ENCODE measurements at places on chromosomes 12 and 14. TPM values are rescaled to one million over a fixed set of nuclear protein-coding genes. Genes with fewer than 3 reads are reported as not detected.

- no peak for DNase-seq
Measured at GRCh38 chr12:121227294-121227693, 17.4 kb downstream of the P2RX4 start.

GRCh38 chr14:62056789-62057188 lies 294.6 kb downstream of the SNAPC1 start:
- no peak for DNase-seq

DNA sequence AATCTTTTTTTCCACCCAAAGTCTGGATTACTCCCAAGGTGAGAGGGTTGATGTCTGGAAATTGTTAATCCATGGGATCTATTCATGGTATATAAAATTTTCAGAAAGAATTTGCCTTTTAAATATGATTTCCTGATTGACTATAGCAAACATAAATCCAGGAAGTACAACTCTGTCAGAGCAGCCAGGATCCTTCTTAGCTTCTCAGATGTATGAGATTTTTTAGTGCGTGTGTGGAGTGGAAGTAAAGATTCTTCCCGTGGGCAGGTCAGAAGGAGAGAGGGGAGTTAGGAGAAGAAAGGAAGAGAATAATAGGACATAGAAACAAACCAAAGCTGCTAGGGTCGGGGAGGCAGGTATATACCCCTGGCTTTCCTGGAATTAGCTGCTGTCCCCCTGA lies 159.3 kb downstream of the FBXL14 start:
- no peak for DNase-seq

DNA sequence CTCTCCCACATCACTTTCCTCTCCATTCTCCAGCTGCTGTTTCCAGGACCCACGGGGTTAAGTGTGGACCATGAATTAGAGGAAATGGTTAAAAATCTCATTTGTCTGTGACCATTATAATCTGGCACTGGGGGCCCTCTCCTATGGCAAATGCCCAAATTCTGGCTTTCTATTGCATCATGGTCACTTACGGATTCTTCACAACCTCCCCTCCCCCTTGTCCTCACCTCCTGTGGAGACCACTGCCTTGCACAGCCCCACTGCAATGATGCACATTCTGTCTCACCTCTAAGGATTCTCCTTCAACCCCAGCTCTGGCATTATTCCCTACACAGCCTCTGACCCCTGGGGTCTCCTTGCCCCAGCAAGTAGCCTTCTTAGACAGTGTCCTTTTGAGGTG lies 18.9 kb downstream of the BCAT1 start:
- no peak for DNase-seq

DNA sequence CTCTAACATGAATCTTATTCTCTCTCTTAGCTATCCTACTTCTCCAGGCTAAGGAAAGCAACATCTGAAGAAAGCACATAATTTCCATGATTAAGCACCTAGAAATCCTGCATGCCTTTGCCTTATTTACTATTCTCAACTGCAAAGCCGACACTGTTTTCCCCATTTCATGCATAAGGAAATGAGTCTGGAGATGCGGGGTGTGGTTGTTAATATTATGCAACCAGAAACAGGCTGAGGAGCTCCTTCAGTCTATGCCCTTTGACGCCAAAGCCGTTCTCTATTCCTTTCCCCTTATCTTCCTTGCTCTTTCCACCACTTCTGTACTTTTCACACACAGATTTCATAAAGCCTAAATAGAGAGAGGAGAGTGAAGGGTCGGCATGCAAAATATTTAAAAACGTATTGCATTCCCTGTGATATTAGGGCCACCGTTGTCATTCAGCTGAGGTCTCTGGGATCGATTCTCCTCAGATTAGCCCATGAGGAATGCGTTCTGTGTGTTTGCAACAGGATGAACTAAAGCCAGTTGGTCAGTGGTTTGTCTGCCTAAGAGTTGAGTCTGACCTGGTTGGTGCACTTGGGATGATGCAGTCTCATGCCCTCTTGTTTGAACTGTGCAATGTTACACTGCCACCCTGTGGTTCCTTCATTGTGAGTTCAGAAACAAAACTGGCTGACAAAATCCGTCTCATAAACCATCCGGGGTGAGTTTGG lies 53.1 kb upstream of the PLEKHG7 start:
- DNase-seq: peak; percentile 82

- no peak for DNase-seq
Measured at GRCh38 chr14:99514552-99515300, 33.5 kb downstream of the CCNK start.

GRCh38 chr12:80593766-80594165 lies 113.7 kb upstream of the MYF6 start:
- no peak for DNase-seq

DNA sequence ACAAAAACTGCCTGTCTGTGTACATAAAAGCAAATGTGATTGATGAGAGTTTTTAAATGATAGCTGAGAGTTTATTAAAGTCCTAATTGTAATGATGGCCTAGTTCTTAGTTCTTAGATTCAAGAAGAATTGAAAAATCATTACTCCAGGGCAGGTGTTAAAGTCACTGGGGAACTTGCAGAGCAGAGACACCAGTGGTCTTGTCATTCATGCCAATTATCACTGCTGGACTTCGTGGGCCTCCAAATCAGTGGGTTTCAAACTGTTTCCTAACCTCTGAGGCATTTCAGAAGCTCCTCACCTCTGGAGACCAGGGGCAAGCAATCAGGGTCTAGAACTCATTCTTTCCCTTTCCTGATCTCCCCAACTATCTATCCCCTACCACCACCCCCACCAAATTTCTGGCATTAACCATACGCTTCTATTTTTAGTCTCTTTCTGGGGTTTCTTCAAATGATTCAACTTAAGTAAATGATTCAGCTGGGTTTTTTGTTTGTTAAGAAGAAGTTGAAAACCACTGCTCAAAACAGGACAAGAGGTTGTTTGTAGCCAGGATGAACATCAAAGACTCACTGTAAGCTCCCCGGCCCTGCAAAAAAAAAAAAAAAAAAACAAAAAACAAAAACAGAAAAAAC lies 80.1 kb downstream of the CEP83 start:
- no peak for DNase-seq

GRCh38 chr14:94857950-94858349 lies 88.0 kb upstream of the GSC start:
- peak; percentile 87 for DNase-seq

GRCh38 chr14:97218691-97219430 lies 421.7 kb downstream of the VRK1 start:
- no peak for DNase-seq

DNA sequence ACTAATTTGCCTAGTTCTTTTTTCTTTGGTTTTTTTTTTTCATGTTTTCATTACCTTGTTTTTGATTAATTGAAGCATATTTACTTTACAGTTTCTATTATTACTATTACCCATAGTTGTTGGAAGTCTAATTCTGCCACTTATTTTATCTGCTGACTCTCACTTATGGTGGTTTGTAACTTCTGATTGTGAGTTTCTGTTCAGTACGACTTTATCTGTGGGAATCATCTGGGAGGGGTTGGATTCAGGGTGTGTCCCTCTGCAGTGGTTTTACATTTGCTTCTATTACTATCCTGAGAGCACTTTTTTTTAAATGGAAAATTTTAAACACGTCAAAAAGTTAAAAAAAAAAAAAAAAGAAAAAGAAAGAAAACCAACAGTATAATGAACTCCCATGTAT lies 26.4 kb upstream of the SOS2 start:
- DNase-seq: peak; percentile 8

DNA sequence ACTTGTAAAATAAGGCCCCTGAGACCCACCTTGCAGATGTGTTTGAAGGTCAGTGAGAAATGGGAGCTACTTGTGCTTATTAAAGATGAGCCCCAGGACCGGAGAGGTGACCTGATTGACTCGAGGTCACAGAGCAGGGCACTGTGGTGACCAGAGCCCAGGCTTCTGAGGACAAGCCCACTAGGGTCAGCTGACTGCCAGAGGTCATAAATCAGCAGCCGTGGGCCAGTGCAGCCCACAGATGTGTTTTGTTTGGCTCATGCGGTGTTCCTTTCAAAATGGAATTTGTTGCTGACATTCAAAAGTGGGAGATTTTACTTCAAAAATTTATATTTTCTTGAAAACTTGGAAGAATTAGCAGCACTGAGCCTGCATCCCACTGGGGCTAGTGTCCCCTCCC lies 24.5 kb downstream of the JDP2 start:
- no peak for DNase-seq

- DNase-seq: no peak
Measured at GRCh38 chr14:24231263-24232120, 675 bp downstream of the NEDD8 start.

GRCh38 chr12:67442896-67443295 lies 173.7 kb downstream of the CAND1 start:
- no peak for DNase-seq

- peak; percentile 14 for DNase-seq
Measured at GRCh38 chr12:39301422-39301821, 141.5 kb downstream of the KIF21A start.

DNA sequence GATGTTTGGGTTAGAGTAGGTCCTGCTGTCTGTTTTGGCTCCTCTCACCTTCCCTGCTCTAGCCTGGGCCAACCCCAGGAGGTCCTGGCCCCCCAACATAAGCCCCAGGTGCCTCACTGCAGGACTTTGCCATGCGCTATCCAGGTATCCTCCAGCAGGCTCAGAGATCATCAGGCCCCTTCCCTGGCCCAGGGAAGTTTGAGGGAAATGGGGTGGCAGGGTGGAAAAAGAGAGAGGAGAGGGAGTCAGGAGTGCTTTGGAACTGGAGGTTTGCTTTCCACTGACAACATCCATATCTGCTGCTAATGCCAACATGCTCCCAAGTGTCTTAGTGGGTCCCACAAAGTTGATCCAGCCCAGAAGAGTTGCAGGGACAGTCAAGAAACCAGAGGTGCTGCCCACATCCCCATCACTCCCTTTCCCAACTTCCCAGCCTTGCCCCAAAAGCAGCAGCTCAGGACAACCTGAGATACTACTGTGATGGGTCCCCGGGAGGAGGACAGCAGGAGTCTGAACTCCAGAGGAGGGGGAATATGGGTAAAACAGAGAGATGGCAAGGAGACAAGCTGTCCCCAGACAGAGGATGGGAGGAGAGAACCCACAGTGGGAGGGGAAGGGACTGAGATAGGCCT lies 677 bp downstream of the TNS2 start:
- DNase-seq: peak; percentile 35

- no peak for DNase-seq
Measured at GRCh38 chr12:14066021-14066420, 84.6 kb upstream of the GRIN2B start.

DNA sequence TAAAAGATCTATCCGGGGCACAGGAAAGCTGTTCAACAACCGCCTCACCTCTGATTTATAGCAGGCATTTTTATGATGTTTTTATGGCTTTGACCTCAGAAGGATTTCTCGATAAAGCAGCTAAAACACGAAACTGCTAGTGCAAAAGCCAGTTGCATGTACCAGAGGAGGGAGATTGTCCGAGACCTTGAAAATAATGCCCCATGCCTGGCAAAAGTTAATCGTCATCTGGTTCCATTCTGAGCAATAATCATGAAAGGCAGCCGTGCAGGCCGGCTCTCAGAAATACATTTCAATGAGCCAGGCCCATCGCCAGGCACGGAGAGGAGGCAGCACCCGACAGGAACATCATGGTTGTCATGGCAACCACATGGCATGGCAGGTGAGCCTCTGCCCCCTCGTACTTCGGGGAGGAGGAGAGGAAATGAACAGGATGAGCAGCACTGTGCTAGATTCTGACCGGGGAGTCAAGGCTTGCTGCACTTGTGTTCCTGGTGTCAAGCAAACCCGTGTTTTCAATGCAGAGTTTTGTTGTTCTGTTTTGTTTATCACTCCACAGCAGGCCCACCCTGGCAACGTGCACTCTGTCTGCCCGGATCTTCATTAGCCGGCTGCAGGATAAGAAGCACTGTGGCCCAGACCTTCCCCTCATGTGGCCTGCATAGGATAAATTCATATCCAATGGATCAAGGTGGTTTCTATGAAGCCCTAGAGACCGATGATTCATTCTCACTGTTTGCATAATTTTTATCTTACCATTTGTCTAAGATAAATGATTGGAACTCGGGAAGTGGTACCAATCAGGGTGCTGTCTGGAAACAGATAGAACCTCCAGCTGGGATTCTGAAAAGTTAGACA lies 160.2 kb downstream of the RIMBP2 start:
- no peak for DNase-seq

GRCh38 chr12:575129-575502 lies 88.1 kb downstream of the NINJ2 start:
- peak; percentile 35 for DNase-seq

DNA sequence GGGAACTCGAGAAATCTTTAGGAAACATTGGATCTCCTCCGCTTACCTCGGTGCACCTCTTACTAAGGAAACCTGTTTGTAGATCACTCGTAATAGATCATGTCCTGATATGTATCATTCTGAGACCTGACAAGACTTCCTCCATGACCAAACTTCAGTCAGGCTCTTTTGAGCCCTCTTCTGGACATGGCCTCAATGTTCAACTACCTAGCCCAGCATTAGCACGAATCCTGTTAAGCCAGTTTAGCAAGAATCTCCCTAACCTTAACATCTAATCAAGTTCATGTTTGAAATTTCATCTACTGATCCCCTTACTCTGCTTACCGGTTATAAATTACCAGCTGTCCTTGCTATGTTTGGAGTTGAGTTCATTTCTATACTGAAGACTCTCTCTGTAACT lies 713.9 kb upstream of the USP15 start:
- DNase-seq: no peak

DNA sequence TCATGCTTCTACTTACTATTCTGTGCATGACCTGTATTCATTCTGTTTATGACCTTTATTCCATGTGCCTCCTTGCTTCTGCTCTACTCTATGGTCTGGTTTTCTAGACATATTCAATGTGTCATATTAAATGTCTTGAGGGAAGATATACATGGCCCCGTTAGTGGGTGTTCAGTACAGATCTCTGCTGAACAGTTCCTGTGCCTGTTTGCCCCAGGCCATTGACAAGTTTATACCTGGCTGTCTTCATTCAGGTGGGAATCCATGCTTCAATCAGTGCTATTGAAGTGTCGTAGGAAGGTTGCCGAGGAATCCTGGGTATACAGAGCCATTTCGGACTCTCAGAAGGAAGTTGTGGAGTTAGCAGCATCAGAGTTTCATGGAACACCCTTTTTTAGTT lies 7.4 kb upstream of the PPFIBP1 start:
- DNase-seq: no peak

- no peak for DNase-seq
Measured at GRCh38 chr12:92562063-92562734, 140.6 kb upstream of the PLEKHG7 start.

KRT85 gene
- not detected for polyA plus RNA-seq

AQP2 gene
- 0.09 TPM for polyA plus RNA-seq

RNF212B gene
- not detected for polyA plus RNA-seq

RNF31 gene
- 35.6 TPM for polyA plus RNA-seq

PRMT5 gene
- 73.2 TPM for polyA plus RNA-seq

MTA1 gene
- polyA plus RNA-seq: 71.4 TPM

GNB3 gene
- polyA plus RNA-seq: 20.8 TPM

COX8C gene
- 0.74 TPM for polyA plus RNA-seq

IAPP gene
- not detected for polyA plus RNA-seq

OASL gene
- polyA plus RNA-seq: not detected

PAX9 gene
- polyA plus RNA-seq: 0.60 TPM

ERP27 gene
- 0.51 TPM for polyA plus RNA-seq

ATP2B1 gene
- polyA plus RNA-seq: 79.6 TPM

BICDL1 gene
- polyA plus RNA-seq: 3.1 TPM

MAP3K9 gene
- 0.26 TPM for polyA plus RNA-seq

TCTN1 gene
- 23.8 TPM for polyA plus RNA-seq

PMEL gene
- polyA plus RNA-seq: 0.72 TPM

Measured in muscle of leg (tissue), 16 donors.